ENCODE measurements at places on chromosomes 11 and 22.
A peak's percentile ranks its signal among the peaks of the same experiment; 100 is the strongest.

- no peak for DNase-seq
Measured at GRCh38 chr11:38219636-38220035, 1621.6 kb upstream of the RAG2 start.

GRCh38 chr11:119483881-119484371 lies 61.0 kb upstream of the THY1 start:
- DNase-seq: no peak

GRCh38 chr11:104390651-104391050 lies 226.7 kb upstream of the PDGFD start:
- no peak for DNase-seq

- no peak for DNase-seq
Measured at GRCh38 chr11:78449866-78450265, 32.2 kb upstream of the GAB2 start.

- peak; percentile 52 for DNase-seq
Measured at GRCh38 chr11:63670433-63671321, 499 bp downstream of the ATL3 start.
